Stimulated activated CD4-positive, alpha-beta T cell treated with anti-CD3 and anti-CD28 coated beads, Interleukin-4, amount 100 ng/mL, for 4 hours (primary cell): ENCODE measurements at places on chromosomes 6 and 20.

DNA sequence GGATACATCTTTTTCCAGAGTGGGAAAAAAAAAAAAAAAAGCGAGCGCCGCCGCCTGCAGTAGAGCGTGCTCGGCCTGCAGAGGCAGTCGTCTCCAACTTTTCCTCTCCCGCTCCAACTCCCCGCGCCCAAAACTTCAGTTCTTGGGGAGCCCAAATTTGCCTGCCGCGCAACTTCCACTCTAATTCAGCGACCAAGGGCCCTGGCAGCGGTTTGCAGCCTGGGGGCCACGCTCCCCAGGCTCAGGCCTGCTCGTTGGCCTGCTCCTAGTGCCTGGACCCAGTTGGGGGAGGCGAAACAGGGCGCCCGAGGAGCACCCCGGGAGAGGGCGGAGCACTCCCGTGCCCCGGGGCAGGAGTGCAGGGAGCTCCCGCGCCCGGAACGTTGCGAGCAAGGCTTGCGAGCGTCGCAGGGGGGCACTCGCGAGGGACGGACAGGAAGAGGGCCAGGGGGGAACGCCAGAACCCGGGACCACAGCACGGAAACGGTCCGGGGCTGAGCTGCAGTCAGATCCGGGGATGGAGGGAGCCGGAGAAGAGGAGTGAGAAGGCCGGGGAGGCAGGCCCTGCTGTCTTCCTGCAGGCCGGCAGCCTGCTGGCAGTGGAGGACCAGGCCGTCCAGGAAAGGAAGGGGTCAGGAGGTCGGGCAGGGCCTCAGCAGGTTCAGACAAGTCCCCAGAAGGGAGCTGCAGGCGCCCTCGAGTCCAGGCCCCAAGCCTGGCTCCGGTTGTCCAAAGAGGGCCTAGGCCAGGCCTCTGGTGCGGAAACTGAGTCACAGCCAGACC lies at the start of gene STX16:
STX16 (plus strand) TSS at position 508 of the 783 bp plus-strand sequence. CDS start 724 bp downstream, outside the sequence.
- peak; percentile 86 for DNase-seq

DNA sequence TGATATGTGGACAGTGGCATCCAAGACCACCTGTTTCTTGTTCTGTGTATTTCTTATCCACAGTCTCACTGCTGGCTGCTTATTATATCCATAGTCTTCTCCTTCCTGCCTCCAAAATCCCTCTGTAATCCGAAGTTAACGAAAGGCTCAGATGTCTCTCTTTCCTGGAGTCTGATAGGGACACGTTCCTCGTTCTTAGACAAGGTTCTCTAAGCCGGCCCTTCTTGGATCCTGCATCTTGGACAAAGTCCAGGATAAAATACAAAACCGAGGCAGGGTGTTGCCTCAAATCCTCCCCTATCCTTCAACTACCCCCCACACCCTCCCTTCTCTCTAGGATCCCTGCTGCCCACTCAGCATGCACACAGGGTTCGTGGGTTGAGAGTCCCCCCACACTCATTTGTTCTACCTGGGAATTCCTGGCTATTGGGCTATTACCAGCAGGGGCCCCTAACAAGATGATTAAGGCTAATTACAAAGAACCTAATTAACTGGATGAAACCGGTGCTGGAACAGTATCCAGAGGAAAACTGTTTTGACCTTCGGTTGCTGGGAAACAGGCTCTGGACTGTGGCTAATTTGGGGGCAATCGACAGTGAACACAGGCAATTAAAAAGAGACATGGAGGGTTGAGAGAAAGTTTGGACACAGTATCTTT lies 32.7 kb upstream of the MRPS10 start:
- no peak for DNase-seq

- DNase-seq, result no peak
Measured at GRCh38 chr6:88914180-88914579, 49.2 kb downstream of the RNGTT start.

- no peak for DNase-seq
Measured at GRCh38 chr6:109239160-109239559, 143.1 kb downstream of the CD164 start.

DNA sequence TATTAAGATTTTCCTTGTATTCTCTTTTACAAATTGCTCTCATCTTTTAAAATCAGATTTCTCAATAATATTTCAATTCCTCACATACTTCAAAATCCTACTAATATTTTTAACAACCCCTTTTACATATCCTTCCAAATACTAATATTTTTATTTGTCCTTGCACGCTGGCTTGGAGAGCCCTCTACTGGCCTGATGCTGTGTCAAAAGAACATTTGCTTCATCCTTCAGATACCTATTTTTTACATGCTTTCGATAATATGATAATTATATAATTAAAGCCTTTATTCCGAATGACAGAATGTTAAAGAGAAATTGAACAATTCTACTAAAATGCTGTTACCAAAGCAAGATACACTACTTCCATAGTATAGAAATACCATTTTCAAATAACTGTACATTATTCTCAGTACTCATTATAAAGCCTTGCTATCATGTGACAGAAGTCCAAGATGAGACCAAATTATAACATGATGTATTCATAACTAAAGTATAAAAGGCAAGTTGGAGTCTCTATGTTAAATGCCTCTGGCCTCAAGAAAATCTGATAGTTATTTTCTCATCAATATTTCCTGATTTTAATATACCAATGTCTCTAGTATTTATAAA lies 39.0 kb upstream of the PLN start:
- no peak for DNase-seq

DNA sequence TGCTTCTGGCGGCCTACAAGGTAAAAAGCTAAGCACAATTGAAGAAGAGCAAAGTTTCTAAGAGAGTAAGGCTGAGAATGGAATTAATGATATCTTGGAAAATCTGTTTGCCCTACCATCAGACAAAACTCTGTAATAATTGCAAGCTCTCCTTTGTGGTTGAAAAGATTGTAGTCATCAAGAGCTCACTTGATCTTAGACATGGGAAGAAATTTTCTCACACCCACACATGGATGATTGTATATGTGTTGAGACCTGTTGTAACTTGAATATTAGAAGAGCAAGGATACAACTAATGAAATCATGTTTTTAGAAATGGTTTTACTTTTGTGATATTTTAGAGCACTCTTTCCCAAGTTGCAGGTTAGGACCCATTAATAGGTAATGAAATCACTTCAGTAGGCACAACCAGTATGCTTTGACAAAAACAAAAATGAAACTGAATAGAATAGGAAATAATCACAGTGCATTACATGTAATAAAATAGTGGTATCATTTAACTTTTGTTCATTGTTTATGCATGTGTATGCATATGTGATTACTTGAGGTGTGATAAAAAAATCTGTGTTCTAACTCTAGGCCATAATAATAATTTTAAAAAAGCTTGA lies 14.0 kb downstream of the DCBLD1 start:
- DNase-seq, result no peak

DNA sequence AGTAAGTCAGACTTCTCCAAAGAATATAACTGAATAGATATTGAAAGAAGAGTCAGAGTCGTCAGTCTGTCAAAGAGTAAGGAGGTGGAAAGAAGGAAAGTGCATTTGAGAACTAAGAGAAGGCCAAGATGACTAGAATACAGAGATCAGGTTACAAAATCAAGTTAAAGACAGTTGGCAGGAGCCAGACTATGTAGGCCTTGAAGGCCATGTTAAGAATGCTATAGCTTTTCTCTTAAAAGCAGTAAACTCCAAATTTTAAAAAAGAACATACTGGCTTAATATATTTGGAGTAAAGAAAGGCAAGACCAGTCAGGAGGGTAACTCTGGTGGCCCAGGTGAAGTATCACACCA lies 68.8 kb downstream of the IBTK start:
- DNase-seq, result no peak

GRCh38 chr6:44201200-44201599 lies 15.5 kb upstream of the MYMX start:
- DNase-seq, result no peak

- DNase-seq, result no peak
Measured at GRCh38 chr6:166058064-166058739, 109.4 kb downstream of the TBXT start.

- no peak for DNase-seq
Measured at GRCh38 chr6:94099072-94099471, 679.7 kb upstream of the EPHA7 start.

- DNase-seq, result no peak
Measured at GRCh38 chr6:137610702-137611101, 116.5 kb upstream of the OLIG3 start.

DNA sequence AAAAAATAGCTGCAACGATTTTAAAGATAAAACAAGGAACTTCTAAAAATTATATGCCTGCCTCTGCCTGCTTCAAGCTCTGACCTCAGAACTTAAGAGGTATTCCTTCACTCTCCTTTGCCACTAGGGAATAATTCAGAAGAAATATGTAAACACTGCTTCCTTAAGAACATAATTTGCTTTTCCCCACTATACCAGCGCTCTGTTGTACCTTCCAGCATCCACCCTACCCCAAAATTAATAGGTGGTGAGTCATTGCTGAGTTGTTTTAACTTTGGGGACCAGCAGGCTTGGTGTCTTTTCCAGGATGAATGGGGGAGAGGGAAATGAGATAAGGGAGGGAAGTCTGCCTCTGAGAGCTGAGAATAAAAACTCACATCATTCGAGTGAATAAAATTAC lies 107.7 kb upstream of the ATXN1 start:
- DNase-seq, result no peak

DNA sequence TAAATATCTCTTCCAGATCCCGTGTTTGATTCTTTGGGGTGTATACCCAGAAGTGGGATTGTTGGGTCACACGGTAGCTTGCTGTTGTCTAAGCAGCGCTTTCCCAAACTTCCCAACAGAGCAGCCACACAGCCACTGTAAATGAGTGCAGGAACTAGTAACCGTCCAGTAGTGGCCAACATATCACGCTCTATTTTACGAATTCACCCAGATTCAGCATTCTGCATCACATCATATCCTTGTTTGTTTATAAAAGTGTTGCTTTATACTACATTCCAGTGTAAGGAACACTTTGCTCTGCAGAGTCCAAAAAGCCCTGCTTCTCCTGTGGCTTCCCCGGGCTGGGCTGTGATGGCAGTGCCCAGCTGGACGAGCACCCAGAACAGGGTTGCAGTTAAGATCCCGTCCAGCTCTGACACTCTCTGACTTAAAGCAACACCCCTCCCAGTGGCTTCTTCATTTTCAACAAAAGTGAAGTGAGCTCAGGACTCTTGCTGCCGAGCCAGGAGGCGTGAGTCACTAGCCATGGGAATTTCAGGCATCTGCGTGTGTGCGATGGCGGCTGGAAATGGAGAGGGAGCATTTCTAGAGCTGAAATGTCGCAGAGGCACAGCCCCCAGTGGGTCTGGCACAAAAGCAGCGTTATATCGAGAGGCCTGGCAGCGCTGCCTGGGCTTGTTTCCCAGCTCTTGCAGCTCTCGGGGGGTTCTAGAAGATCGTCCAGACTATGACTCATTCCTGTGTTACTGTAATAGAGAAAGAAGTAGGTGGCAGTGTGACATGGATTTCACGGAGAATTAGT lies 216.3 kb upstream of the ECI2 start:
- no peak for DNase-seq

- no peak for DNase-seq
Measured at GRCh38 chr6:141467881-141468280, 664.8 kb upstream of the GJE1 start.

- no peak for DNase-seq
Measured at GRCh38 chr6:75209184-75209723, 3.4 kb upstream of the COL12A1 start.

GRCh38 chr6:141398949-141399348 lies 733.8 kb upstream of the GJE1 start:
- no peak for DNase-seq

DNA sequence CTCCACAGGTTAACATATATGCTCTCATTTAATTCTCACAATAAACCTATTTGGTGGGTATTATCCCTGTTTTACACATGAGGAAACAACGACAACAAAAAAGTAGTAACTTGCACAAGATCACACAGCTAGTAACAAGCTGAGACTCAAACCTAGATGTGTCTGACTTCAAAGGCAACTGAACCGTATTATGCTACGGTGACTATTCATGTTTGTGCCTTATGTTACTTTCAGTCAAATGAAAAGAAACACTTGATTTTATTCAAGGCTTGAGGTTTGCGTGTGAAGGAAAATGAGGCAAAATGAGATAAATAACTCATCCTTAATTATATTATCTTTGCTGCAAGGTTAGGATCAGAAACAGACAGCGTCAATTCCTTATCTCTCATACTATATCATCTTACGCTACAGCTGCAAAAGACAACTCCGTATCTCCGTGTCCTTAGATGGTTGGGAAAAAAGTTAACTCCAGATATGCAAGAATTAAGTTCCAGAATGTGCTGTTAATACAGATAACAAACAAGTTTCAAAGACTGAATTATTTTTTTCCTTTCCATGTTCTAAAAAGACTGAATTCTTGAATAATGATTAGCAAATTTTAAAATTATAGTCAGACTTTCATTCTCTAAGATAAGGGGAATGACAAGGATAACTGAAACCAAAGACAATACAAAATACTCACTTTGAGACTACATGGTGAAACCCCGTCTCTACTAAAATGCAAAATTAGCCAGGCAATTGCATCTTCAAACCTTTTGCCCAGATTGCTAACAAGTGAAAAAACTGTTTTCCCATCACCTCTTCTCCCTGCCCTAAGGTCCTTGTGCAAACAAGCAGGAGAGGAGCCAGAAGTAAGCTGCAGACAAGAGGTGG lies 27.8 kb downstream of the STAU1 start:
- DNase-seq, result no peak

GRCh38 chr6:19719691-19720128 lies 117.5 kb upstream of the ID4 start:
- no peak for DNase-seq

- DNase-seq, result no peak
Measured at GRCh38 chr6:71199736-71200135, 88.9 kb upstream of the OGFRL1 start.

DNA sequence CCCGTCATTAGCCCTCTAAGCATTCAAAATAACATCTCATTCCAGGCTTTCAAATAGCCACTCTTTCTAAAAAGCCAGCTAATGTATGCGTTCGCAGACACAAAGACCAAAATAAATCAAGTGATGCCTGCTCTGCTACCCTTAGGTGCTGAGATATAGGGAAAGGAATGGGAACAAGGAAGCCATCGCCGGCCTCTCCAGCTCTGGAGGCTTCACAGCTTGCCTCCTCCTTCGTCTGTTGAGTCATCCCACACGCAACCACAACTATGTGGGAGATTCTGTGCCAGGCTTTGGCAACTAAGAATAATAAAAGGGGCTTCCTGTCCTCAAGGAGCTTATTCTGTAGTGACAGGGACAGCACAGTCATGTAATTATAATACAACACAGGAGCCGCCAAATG lies 27.3 kb upstream of the SLC22A23 start:
- DNase-seq, result no peak

DNA sequence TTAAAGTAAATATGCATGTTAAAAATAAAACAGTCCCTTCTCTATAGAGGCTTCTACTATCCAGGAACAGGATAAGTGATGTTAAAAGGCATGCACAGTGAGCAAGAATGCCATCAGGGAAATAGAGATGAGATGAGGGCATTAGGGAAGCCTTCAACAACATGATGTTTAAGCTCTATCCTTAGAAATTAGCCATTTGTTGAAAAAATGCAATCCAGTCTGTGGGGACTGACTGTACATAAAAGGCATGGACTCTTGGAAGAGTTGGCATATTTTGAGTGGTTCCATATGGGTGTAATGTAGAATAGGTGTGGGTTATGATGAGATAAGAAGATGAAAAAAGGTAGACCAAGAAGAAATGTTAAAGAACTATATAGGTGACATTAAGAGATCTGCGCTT lies 5.8 kb downstream of the KIAA0319 start:
- no peak for DNase-seq
